ENCODE measurements at places on chromosomes 7 and 10.
A peak's percentile ranks its signal among the peaks of the same experiment; 100 is the strongest.

GRCh38 chr7:135151132-135151531 is 3.3 kb downstream of the TMEM140 start:
- H3K27me3 ChIP-seq, result no peaks in the 10 kb centered on the region
- H3K36me3 ChIP-seq, result no peaks in the 10 kb centered on the region
- DNase-seq, result no peak
- H3K27ac ChIP-seq, result no peak overlapping the region
- no peak overlapping the region for H3K4me3 ChIP-seq

DNA sequence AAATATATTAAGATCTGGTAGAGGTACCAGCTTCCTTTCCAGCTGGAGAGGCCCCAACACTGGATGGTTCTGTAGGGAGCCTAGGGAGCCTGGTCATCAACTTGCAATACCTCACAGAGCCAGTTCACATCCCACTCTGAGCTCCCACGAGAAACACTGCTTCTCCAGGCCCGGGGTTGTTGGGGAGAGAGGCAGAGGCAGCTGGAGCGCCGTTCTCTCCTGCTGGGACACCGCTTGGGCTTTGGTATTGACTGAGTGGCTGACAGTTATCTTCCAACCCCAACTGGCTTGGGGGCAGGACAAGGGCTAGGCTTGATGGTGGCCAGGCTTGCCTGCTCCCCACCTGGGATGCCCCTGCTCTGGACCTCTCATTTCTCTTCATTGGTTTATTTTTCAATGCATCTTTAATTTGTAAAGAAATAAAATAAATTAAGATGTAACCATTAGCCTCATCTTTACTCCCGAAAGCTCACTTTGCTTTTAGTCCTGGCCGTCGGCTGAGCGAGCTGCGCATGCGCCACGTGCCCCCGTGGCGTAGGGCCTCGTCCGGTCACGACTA is 10.0 kb upstream of the CHCHD1 start:
- H3K27me3 ChIP-seq, result no peaks in the 10 kb centered on the region
- DNase-seq, result peak; percentile 48
- peaks cover 9% of the 10 kb centered on the region for H3K4me1 ChIP-seq
- peaks cover 41% of the 10 kb centered on the region for H3K36me3 ChIP-seq

DNA sequence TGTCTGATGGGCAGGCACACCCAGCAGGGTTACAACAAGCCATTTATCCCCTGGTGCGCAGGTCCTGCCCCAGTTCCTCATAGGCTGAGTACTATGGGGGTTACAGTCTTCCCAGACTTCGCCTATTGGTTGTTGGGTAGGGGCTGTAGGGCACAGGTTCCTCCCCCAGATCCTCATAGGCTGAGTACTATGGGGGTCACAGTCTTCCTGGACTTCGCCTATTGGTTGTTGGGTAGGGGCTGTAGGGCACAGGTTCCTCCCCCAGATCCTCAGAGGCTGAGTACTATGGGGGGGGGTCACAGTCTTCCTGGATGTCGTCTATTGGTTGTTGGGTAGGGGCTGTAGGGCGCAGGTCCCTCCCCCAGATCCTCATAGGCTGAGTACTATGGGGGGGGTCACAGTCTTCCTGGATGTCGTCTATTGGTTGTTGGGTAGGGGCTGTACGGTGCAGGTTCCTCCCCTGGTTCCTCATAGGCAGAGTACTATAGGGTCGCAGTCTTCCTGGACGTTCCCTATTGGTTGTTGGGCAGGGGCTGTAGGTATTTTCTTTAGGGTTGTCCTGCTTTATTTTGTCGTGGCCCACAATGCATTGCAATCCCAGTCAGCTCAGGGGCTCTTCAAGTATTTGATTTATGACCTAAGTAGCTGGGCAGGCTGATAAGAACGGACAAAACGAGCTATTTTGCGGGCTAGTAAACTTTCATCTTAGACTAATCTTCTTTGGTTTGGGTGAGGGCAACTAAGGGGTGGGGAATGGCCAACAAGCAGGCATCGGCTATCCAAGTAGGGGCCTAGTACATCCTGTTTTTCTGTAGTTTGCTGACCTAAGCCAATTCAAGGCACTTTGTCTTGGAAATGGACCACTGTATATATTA is 3.4 kb downstream of the LRRC27 start:
- no peak overlapping the region for H3K4me3 ChIP-seq
- DNase-seq, result no peak
- H3K27me3 ChIP-seq, result no peaks in the 10 kb centered on the region

GRCh38 chr10:71608819-71609768 is 110.5 kb downstream of the C10orf105 start:
- H3K36me3 ChIP-seq, result no peaks in the 10 kb centered on the region
- no peaks in the 10 kb centered on the region for H3K27me3 ChIP-seq
- DNase-seq, result peak; percentile 49
- no peak overlapping the region for H3K4me3 ChIP-seq
- no peak overlapping the region for H3K27ac ChIP-seq

- H3K4me3 ChIP-seq, result no peak overlapping the region
- H3K4me1 ChIP-seq, result peaks cover 27% of the 10 kb centered on the region
- no peaks in the 10 kb centered on the region for H3K27me3 ChIP-seq
- peak; percentile 40 for DNase-seq
Measured at GRCh38 chr7:5525271-5526099, 101.9 kb upstream of the TNRC18 start.

DNA sequence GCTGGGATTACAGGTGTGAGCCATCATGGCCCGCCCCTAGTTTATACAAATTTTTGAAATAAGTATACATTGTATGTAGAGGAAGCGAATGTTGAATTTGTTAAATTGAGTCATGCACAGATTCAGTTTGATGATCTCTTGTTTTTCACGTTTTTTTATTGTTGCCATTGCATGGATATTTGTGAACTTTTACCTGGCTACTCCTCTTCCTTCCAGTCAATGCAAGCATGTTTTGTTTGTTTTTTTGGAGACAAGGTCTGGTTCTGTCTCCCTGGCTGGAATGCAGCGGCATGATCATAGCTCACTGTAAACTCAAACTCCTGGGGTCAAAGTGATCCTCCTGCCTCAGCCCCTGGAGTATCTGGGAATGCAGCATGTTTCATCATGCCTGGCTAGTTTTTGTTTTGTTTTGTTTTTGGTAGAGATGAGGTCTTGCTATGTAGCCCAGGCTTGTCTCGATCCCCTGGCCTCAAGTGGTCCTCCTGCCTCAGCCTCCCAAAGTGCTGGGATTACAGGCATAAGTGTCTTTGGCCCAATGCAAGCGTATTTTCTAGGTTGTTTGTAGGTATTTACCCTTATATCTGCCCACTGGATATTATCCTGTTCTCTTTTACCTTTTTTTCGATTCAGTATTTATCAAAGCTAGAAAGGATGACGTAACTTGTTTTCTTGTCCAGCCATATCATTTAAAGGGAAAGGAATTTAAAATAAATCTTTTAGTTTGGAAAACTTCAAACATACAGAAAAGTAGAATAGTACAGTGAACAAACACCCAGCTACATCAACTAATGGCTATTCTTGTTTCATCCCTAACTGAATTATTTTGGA is 11.0 kb downstream of the LCOR start:
- DNase-seq, result no peak
- no peaks in the 10 kb centered on the region for H3K27me3 ChIP-seq
- no peak overlapping the region for H3K27ac ChIP-seq
- no peak overlapping the region for H3K4me3 ChIP-seq
- H3K36me3 ChIP-seq, result no peaks in the 10 kb centered on the region
- peaks cover 22% of the 10 kb centered on the region for H3K4me1 ChIP-seq

DNA sequence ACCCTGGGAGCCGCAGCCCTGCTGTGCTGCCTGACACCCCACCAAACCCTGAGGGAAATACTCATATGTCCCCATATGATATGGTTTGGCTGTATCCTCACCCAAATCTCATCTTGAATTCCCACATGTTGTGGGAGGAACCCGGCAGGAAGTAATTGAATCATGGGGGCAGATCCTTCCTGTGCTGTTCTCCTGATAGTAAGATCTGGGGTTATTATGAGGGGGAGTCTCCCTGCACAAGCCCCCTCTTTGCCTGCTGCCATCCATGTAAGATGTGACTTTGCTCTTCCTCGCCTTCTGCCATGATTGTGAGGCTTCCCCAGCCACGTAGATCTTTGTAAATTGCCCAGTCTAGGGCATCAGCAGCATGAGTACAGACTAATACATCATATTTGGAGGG is 68.7 kb downstream of the RGS10 start:
- peaks cover 22% of the 10 kb centered on the region for H3K27me3 ChIP-seq
- no peak overlapping the region for H3K27ac ChIP-seq

- no peaks in the 10 kb centered on the region for H3K27me3 ChIP-seq
- no peak for DNase-seq
- no peaks in the 10 kb centered on the region for H3K36me3 ChIP-seq
- no peak overlapping the region for H3K4me3 ChIP-seq
Measured at GRCh38 chr7:129295015-129295423, 70.2 kb downstream of the AHCYL2 start.

DNA sequence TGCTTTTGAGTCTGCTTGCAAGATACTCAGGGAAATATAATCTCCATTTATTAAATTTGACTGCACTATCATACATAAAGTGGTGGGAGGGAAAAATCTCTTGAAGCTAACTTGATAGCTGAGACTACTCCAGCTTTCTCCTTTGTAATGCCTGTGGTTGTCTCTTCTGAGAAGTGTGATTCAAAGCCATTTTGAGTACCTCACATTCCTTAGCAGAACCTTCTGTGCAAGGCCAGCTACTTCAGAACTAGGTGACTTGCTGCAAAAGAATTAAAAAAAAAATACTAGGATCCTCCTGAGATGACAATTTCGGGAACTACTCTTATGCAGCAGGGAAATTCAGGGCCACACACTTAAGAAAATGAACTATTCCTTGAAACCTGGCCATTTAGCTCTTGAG is 294.8 kb downstream of the MDFIC start:
- H3K27ac ChIP-seq, result no peak overlapping the region
- no peak for DNase-seq
- no peak overlapping the region for H3K4me3 ChIP-seq
- no peaks in the 10 kb centered on the region for H3K4me1 ChIP-seq
- H3K27me3 ChIP-seq, result no peaks in the 10 kb centered on the region

GRCh38 chr10:103692952-103693811 is 162.2 kb downstream of the SH3PXD2A start:
- H3K27me3 ChIP-seq, result no peaks in the 10 kb centered on the region
- no peaks in the 10 kb centered on the region for H3K36me3 ChIP-seq
- DNase-seq, result no peak
- H3K27ac ChIP-seq, result no peak overlapping the region
- peaks cover 62% of the 10 kb centered on the region for H3K4me1 ChIP-seq
